ENCODE measurements at places on chromosomes 16 and 17.

DNA sequence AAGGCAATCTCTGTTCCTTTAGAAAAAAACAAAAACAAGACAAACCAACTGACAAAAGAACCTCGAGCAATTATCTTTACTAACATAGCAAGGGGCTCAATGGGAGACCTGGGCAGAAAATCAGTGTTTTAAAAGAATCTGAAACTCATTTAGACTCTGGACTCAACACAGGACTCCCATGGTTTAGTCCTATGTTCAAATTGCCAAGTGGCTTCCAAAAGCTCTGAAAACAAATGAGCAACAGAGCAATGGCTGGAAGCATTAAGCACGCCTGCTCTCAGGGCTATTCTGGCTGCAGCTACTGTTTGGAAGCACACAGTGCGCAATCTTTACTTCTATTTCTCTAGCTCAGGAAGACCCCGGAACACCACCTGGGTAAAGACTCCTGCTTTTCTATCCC is 162.0 kb downstream of the AATF start:
- no peak for DNase-seq

DNA sequence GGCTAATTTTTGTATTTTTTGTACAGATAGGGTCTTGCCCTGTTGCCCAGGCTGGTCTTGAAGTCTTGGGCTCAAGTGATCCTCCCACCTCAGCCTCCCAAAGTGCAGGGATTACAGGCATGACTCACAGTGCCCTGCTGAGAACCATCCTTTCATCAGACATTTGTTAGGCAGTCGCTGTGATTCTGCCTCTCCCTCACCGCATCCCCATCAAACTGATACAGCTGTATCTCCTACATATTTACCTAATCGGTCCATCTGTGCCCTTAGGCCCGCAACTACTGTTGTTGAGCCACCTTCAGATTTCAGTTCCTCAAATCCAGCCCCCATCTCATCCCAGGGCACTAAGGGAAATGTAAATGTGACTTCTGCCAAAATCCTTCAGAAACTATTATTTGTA is 2.0 kb upstream of the SLC43A2 start:
- DNase-seq, result no peak

GRCh38 chr17:64193561-64193960 is 63.6 kb upstream of the ERN1 start:
- no peak for DNase-seq

DNA sequence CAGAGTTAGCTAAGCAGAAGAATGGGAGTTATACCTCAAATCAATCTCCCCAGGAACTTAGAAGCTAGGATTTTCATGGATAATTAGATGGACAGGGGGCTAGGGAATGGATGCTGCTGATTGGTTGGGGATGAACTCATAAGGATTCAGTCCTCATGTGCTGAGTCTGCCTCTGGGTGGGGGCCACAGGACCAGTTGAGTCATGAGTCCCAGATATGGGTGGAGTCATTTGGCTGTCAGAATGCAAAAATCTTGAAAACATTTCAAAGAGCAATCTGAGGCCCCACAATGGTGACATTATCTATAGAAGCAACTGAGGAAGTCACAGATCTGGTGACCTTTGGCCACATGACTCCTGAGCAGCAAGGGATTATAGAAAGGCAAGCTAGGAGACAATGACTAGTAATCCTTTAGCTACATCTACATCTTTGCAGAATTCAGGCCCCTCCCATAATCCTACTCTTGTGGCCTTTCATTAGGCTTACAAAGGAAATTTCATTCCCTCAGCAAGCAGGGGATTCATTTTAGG is 82.6 kb upstream of the CCL2 start:
- no peak for DNase-seq

GRCh38 chr16:76931186-76931585 is 259.8 kb upstream of the MON1B start:
- DNase-seq, result no peak

DNA sequence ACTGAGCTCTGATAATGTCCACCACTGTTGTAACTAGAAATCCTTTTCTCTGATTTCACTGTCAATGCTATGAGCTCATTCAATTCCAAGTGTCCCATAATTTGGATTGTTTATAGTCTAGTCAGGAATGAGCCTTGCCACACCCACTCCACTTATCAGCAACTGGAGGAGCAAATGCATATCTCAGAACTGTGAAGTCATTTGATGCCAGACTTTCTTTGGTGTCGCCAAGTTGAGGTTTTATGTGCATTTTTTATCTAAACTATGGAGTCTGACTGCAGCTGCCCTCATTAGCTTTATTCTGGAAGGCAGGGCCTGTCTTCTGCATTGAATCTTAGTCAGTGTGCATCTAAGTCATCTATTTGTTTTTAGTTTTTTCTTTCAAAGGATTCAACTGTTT is 361.3 kb downstream of the PMP22 start:
- peak; percentile 57 for DNase-seq

- DNase-seq, result no peak
Observed at GRCh38 chr17:27551701-27552248, 79.2 kb upstream of the LGALS9 start.

All from brain microvascular endothelial cell (primary cell).